ENCODE measurements at places on chromosomes 12 and 14.

DNA sequence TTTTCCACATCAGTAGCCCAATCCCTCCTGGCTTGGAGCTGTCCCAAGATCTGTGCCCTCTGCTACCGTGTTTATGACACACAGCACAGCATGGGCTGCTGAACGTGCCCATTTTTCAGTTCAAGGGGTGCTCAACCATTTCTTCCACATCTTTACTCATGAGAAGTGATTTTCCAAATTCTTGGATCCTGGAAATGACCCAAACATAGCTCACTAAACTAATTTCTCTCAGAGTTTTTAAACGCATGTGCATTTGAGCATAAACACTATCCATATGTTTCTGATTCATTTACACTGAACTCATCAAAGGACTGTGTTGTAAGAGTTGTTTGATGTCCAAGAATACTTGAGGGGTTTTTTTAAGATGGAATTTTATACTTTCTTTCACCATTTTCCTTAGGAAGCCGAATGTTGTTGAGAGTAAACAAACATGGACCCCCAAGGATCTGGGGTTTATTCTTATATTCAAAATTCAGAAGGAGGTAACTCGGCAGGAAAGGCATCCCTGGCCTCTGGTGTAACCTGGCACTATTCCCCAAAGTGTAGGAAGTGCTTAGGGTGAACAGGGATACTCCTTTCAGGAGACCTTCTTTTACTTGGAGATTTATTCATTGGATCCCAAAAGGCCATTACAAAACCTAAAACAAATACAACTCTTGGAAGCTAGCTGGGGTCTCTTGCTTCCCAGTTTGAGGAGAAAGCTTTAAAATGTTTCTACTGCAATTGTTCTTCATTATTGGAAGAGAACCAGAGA lies 215.0 kb downstream of the BMP4 start:
- H3K4me1 ChIP-seq = no peaks in the 10 kb centered on the region
- DNase-seq = no peak
- H3K27me3 ChIP-seq = peaks cover 7% of the 10 kb centered on the region

GRCh38 chr14:100015251-100015655 lies 50.0 kb upstream of the EVL start:
- peaks cover 15% of the 10 kb centered on the region for H3K27me3 ChIP-seq
- peaks cover 9% of the 10 kb centered on the region for H3K4me1 ChIP-seq
- H3K4me3 ChIP-seq = no peak overlapping the region
- H3K27ac ChIP-seq = no peak overlapping the region
- DNase-seq = no peak
- no peaks in the 10 kb centered on the region for H3K36me3 ChIP-seq

- no peak for DNase-seq
- H3K4me3 ChIP-seq = peak overlapping the region; percentile 25
- no peaks in the 10 kb centered on the region for H3K27me3 ChIP-seq
- peak overlapping the region; percentile 77 for H3K27ac ChIP-seq
These were observed 5.9 kb downstream of the PXN start for GRCh38 chr12:120259418-120260202.

DNA sequence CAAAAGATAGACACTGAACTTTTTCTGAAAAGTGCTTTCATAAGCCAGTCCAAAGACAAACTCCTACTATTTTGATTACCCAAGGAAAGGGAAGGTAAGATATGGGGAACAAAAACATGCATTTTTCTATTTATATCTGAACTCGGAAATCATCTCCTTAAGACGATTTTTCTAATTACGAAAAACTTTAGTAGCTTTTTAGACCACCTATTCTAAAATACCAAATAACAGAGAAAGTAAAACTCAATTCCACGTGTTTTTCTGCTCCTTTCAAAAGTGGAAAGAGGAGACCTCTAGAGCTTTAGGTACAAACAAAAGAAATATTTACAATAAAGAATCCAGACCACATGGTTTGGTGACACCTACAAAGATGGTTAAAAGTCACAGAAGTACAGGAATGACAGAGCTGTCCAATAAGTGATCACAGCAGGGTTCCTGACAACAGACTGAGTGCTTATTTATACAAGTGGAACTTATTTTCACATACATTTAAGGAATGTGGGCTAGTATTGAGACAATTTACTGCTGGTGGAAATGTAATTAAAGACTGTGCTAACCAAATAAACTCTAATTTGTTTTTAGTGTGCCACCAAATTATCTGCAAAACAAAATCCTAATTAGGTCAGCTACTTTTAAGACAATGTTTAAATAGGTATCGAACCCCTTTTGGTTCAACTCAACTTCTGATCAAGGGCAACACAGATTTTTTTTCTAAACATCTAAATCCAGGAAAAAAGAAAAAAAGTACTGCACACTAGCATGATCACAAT lies 2.4 kb downstream of the LRIG3 start:
- no peak for DNase-seq
- H3K36me3 ChIP-seq = peaks cover 7% of the 10 kb centered on the region
- H3K27me3 ChIP-seq = no peaks in the 10 kb centered on the region
- H3K4me1 ChIP-seq = peaks cover 62% of the 10 kb centered on the region
- H3K27ac ChIP-seq = peak overlapping the region; percentile 87

DNA sequence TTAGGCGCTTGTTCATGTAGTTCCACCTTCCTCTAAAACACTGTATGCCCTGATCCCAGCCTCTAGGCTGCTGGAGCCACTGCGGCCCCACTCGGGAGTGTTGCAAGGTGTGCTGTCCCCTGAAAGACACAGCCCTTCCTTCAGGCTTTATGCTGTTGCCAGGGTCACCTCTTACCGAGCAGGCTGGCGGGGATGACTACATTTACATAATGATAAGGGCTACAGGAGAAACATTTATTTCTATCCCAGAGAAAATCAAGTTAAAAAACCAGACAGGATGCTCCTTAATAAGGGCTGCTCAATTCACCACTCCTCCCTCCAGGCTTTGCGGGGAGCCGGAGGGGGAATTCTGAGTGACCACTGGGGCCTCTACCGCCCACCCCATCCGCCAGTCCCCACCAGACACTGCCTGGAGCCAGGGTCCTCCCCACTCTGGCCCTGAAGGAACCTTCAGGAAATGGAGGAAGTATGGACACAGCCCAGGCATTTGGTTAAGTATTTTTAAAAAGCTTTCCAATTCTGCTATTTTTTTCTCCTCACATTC lies 200.6 kb downstream of the TTC7B start:
- no peak for DNase-seq
- H3K4me1 ChIP-seq = peaks cover 11% of the 10 kb centered on the region
- no peaks in the 10 kb centered on the region for H3K27me3 ChIP-seq
- H3K4me3 ChIP-seq = no peak overlapping the region
- 0 out of 2 replicates have a peak, but pooled peaks cover 1% of the 10 kb centered on the region for H3K36me3 ChIP-seq

DNA sequence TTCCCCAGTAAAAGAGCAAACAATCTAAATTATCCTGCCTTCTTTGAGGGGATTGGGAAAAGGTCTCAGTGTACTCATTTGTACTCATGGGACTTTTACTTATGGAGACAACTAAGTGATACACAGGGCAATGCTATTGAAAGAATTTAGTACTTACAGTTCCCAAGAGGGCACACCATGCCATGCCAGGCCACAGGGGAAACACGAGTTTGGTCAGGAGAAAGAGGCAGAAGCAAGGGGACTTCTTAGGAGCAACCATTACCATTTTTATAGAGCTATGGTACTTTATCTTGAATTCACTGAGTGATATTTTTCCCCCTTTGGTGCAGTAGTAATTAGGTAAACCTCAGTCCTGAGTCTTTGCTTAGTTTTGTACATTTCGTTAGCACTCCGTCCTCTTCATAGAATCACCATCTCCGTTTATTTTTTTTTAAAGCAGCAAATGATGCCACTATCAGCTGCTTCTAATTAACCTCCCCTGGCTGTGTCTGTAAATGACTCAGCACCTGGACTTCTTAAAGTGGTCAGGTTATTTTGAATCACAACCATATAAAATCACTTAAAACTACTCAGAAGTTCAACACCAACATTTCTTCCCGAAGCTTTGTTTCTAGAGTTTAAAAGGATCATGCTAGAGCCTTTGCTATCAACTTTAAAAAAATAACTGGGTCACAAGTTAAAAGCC lies 5.9 kb upstream of the WASHC3 start:
- no peaks in the 10 kb centered on the region for H3K27me3 ChIP-seq
- H3K4me1 ChIP-seq = peaks cover 18% of the 10 kb centered on the region
- H3K36me3 ChIP-seq = no peaks in the 10 kb centered on the region
- H3K27ac ChIP-seq = peak overlapping the region; percentile 47
- DNase-seq = peak; percentile 42
- H3K4me3 ChIP-seq = peak overlapping the region; percentile 19

DNA sequence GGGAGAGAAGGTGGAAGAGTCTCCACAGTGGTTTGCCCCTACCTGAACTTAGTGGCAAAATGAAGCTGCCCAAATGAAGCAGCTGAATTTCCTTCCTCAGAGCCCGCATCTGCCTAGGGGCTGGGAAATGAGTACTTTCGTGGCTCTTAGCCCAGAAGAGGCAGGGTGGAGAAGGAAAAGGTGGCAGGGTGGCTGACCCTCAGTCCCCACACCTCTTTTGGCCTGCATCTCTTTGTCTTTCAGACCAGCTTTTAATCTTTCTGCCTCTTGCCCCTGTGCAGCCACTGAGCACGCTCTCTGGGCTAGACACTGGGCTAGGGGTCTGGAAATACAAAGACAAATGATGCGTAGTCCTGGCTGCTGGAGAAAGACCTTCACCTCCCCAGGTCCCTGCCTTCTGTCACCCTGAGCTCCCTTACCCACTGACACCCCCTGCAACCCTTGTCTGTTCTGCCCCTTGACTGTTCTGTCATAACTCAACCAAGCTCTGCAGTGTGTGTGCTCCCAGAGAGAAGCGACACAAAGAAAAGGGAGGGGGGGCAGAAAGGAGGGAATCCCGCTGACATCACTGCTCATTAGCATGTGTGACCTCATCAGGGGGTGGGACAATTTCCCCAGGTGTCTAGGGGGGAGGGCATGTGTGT lies 371 bp upstream of the REM2 start:
- H3K36me3 ChIP-seq = peaks cover 11% of the 10 kb centered on the region
- H3K27me3 ChIP-seq = peaks cover 3% of the 10 kb centered on the region
- H3K27ac ChIP-seq = no peak overlapping the region
- peaks cover 33% of the 10 kb centered on the region for H3K4me1 ChIP-seq
- no peak overlapping the region for H3K4me3 ChIP-seq

GRCh38 chr12:31560516-31560915 lies 30.4 kb downstream of the DENND5B start:
- H3K4me1 ChIP-seq = peaks cover 36% of the 10 kb centered on the region
- H3K36me3 ChIP-seq = no peaks in the 10 kb centered on the region
- no peak overlapping the region for H3K27ac ChIP-seq
- no peak overlapping the region for H3K4me3 ChIP-seq

- H3K4me3 ChIP-seq = no peak overlapping the region
- no peak for DNase-seq
- no peaks in the 10 kb centered on the region for H3K36me3 ChIP-seq
- H3K4me1 ChIP-seq = peaks cover 2% of the 10 kb centered on the region
- no peak overlapping the region for H3K27ac ChIP-seq
- peaks cover 2% of the 10 kb centered on the region for H3K27me3 ChIP-seq
These were observed 46.5 kb upstream of the ABCC9 start for GRCh38 chr12:21987755-21988154.

DNA sequence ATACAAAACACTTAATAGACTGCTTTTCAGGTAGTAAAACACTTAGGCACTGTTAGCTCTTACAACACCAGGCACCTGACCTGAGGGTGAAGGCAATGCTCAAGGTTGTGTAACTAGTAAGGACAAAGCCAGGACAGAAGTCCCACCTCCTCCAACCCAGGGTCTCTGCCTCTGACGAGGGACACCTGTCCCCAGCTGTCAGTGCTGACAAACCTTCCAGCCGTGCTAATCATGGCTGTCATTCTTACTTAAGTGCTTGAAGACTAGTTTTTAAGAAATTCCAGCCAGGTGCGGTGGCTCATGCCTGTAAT lies 62.5 kb upstream of the MAX start:
- no peak overlapping the region for H3K4me3 ChIP-seq
- no peaks in the 10 kb centered on the region for H3K36me3 ChIP-seq
- H3K4me1 ChIP-seq = peaks cover 12% of the 10 kb centered on the region
- no peak for DNase-seq

- peak overlapping the region; percentile 10 for H3K27ac ChIP-seq
- H3K36me3 ChIP-seq = no peaks in the 10 kb centered on the region
These were observed 93.7 kb upstream of the FUT8 start for GRCh38 chr14:65318636-65319506.

DNA sequence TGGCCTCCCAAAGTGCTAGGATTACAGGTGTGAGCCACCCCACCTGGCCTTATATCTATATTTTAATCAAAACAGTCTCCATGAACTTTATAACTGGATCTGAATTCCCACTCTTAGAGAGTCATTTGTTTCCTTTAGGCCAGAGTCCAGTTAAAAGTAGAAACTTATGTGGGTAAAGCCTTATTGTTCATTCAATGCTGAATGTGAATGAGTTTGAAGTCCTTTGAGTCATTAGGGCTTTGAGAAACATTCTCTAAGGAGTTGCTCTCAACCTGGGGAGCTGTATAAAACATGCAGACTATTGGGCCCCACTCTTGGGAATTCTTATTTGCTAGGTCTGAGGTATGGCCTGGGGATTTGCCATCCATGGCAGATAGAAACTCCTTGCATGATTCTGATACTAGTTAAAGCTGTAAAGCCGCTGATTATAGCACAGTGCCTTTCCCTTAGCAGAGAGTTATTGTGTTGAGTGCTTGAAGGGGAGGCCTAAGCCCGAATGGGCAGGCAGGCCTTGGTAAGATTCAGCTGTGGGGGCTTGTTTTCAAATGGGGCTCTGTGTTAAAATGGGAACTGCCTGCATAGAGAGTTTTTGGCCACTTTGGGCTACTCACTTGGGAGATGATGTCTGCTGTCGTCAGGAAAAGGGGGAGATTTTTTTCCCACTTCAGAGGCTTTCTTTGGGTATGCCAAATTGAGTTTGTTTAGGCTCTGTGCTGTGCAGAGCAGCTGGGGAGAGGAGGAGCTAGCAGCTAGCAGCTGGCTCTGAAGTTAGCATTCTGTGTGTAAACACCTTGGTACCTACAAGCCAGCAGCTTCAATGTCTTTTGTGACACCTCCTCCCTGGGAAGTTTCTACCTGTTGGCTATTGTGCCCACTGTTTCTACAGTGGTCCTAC lies 117.5 kb downstream of the DACT1 start:
- H3K36me3 ChIP-seq = no peaks in the 10 kb centered on the region
- DNase-seq = no peak
- H3K27ac ChIP-seq = no peak overlapping the region
- H3K4me1 ChIP-seq = peaks cover 18% of the 10 kb centered on the region
- H3K4me3 ChIP-seq = no peak overlapping the region

DNA sequence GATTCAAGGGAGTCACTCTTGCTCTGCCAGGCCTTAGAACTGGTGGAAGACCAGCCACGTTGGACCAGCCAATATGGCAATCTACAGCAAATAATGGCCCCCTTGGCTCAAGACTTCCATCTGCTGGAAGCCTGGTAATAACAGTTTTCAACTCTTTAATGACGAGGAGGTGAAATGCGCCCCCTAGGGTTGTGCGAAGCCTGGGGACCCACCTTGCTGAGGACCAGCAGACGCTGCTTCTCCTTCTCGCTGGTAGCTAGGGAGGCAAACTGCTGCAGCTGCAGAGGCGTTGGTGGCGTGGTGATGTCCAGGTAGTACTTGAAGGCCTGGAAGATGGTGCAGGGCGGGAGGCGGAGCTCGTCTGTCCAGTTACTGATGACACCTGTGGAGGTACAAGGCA lies 41.5 kb upstream of the FBXO21 start:
- H3K27me3 ChIP-seq = peaks cover 18% of the 10 kb centered on the region
- H3K4me1 ChIP-seq = no peaks in the 10 kb centered on the region
- H3K27ac ChIP-seq = no peak overlapping the region
- no peak for DNase-seq
- no peaks in the 10 kb centered on the region for H3K36me3 ChIP-seq
- H3K4me3 ChIP-seq = no peak overlapping the region
